CD8-positive, alpha-beta memory T cell (primary cell): ENCODE measurements at places on chromosomes 4 and X.
A peak's percentile ranks its signal among the peaks of the same experiment; 100 is the strongest.

- H3K4me3 ChIP-seq = no peak overlapping the region
- no peak overlapping the region for H3K27ac ChIP-seq
- no peaks in the 10 kb centered on the region for H3K27me3 ChIP-seq
- H3K36me3 ChIP-seq = no peaks in the 10 kb centered on the region
- DNase-seq = no peak
- no peaks in the 10 kb centered on the region for H3K4me1 ChIP-seq
Observed at GRCh38 chr4:146439999-146440398, 81.7 kb downstream of the SLC10A7 start.

DNA sequence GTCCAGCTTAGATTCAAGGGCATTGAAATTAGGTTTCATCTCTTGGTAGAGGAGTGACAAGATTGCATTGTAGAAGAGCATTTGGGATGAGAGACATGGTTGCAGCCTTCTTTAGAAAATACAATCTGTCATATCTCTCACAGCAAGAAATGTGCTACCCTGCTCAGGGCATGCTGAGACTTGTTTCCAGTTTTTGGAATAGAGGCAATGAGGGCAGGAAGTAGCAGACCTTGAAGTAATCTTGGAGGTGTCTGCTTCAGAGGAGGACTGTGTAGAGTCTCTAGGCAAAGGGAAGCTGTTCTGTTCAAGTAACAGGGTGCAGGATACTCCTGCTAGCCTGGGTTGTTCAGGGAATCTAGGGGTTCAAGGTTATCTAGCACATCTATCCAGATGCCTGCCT, 116.1 kb upstream of the ZNF827 start:
- no peaks in the 10 kb centered on the region for H3K27me3 ChIP-seq
- H3K36me3 ChIP-seq = no peaks in the 10 kb centered on the region
- no peak overlapping the region for H3K27ac ChIP-seq
- H3K4me3 ChIP-seq = no peak overlapping the region

DNA sequence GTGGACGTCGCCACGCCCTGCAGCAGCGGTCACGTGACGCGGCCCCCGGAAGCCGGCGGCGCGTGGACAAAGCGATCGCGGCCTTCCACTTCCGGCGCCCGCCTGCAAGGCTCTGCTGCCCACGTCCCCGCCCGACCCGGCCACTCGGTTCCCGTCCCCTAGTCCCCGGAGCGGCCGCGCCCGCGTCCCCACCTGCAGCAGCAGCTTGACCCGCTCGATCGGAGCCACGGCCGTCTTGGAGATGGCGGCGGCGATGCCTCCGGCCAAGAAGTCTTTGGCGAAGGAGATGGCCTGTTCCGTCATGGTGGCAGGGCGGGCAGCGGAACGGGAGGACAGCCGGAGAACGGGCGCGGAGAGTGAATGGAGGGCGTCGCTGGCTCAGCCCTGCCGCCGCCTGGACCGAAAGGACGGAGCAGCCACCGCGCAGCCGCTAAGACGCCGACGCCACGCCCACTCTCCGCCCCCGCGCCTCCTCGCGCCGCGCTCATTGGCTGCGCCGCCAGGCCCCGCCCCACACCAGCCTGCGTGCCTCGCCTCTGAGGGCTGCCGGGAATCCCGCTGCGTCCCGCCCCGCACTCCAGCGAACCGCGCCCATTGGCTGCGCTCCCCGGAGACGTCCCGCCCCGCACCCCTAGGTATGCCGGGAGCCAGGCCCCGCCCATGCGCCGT, at the start of gene SLC25A6:
Gene SLC25A6, minus strand, starts transcription at position 407 of the 669 bp plus-strand sequence. Its CDS starts 104 bp downstream, at position 303.
- peak within 1 kb of the TSS; percentile 99 for H3K4me3 ChIP-seq
- peaks cover 32% of the 10 kb centered on the region for H3K4me1 ChIP-seq

- no peak for DNase-seq
- H3K4me1 ChIP-seq = no peaks in the 10 kb centered on the region
- no peaks in the 10 kb centered on the region for H3K36me3 ChIP-seq
- H3K27me3 ChIP-seq = no peaks in the 10 kb centered on the region
- H3K4me3 ChIP-seq = no peak overlapping the region
Observed at GRCh38 chr4:71415491-71415890, 76.7 kb downstream of the SLC4A4 start.

DNA sequence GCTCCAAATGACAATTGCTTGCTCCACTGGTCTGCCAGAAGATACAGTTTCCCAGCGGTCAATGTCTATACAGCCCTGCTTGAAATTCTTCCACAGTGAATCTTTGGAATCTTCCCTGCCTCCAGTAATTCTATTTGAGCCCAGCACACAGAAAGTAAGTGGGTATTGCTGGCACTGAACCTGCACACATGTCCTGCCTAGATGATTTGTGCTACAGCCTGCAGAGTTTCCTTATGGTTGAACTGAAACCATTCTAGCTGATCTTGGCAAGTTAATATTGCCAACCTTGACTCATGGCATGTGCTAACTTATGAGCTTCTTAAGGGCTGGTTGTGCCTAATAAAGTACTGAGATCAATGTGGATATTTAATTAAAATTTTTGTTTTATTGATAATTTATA, 553.8 kb upstream of the GNPDA2 start:
- no peak overlapping the region for H3K4me3 ChIP-seq
- DNase-seq = no peak
- H3K27ac ChIP-seq = no peak overlapping the region
- no peaks in the 10 kb centered on the region for H3K27me3 ChIP-seq
- H3K4me1 ChIP-seq = no peaks in the 10 kb centered on the region
- no peaks in the 10 kb centered on the region for H3K36me3 ChIP-seq

DNA sequence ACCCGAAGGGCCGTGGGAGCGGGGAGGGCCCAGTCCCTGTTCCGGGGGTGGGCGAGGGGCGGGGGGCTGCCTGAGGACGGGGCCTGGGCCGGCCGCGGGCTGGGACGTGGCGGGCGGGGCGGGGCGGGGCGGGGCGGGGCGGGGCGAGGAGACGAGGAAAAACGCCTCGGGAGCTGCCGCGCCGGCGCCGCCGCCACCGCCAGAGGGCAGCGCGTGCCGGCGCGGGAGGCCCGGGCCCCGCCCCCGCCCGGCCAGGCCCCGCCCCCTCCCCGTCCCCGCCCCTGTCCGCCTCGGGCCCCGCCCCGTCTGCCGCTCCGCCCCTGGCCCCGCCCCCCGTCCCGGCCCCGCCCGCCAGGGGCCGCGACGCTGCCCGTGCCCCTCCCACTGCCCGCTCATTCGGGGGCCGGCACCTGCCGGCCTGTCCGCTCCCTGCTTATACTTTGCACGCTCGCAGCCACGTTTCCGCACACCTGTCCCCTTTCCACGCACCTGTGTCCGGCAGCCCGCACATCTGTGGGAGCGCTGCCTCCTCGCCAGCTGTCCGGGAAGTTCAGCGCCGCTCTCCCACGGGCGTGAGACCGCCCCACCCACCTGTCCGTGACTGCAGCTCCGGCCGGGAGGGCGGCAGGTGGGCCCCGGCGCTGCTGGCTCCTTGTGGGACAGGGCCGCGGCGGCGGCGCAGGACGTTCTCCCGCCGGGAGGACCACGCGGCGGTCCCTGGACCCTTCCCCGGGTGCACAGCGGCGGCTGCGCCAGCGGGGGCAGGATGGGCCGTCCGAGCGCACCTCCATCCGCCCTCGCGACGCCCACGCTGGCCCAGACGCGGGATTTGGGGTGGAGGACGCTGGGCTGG, 1.7 kb upstream of the FGFRL1 start:
- H3K4me1 ChIP-seq = peaks cover 14% of the 10 kb centered on the region
- H3K27ac ChIP-seq = peak overlapping the region; percentile 70
- no peaks in the 10 kb centered on the region for H3K36me3 ChIP-seq
- H3K27me3 ChIP-seq = peaks cover 13% of the 10 kb centered on the region
- peak; percentile 65 for DNase-seq

- H3K4me3 ChIP-seq = no peak overlapping the region
- no peaks in the 10 kb centered on the region for H3K27me3 ChIP-seq
Observed at GRCh38 chrX:155313766-155314165, 20.6 kb downstream of the CLIC2 start.

DNA sequence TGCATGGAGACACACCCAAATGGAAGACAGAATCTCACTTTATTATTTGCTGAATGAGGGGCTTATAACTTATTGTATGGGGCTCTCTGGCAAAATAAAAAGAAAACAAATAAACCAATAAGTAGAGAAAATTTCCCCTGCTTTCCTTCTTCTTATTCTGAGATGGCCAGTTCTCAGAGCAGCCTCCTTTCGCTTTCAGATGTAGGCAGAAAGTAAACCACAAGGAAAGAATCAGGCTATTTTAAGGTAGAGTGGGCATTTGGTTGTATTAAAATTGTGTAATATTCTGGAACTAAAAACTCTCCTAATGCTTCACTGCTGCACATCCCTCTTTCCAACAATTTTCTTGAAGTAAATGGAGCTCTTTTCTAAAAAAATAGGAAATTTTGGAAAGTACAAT, 241.8 kb downstream of the GALNTL6 start:
- no peaks in the 10 kb centered on the region for H3K36me3 ChIP-seq
- H3K27ac ChIP-seq = no peak overlapping the region
- no peak for DNase-seq
- H3K4me3 ChIP-seq = no peak overlapping the region

- H3K27ac ChIP-seq = no peak overlapping the region
- no peaks in the 10 kb centered on the region for H3K36me3 ChIP-seq
- no peaks in the 10 kb centered on the region for H3K27me3 ChIP-seq
- DNase-seq = no peak
Observed at GRCh38 chrX:16429406-16429805, 220.6 kb upstream of the S100G start.

GRCh38 chrX:109040057-109040456, 303.7 kb upstream of the IRS4 start:
- H3K36me3 ChIP-seq = no peaks in the 10 kb centered on the region
- no peak overlapping the region for H3K27ac ChIP-seq
- no peaks in the 10 kb centered on the region for H3K4me1 ChIP-seq
- no peak for DNase-seq
- no peaks in the 10 kb centered on the region for H3K27me3 ChIP-seq

- no peaks in the 10 kb centered on the region for H3K4me1 ChIP-seq
- no peaks in the 10 kb centered on the region for H3K36me3 ChIP-seq
- H3K27me3 ChIP-seq = no peaks in the 10 kb centered on the region
- no peak overlapping the region for H3K4me3 ChIP-seq
- H3K27ac ChIP-seq = no peak overlapping the region
Observed at GRCh38 chr4:94165256-94165655, 42.4 kb upstream of the SMARCAD1 start.

- DNase-seq = no peak
- no peak overlapping the region for H3K4me3 ChIP-seq
- H3K27me3 ChIP-seq = no peaks in the 10 kb centered on the region
- no peak overlapping the region for H3K27ac ChIP-seq
- no peaks in the 10 kb centered on the region for H3K36me3 ChIP-seq
- H3K4me1 ChIP-seq = peaks cover 5% of the 10 kb centered on the region
Observed at GRCh38 chr4:75634281-75634680, 4.0 kb upstream of the CDKL2 start.

- H3K4me3 ChIP-seq = no peak overlapping the region
- H3K27me3 ChIP-seq = no peaks in the 10 kb centered on the region
- no peaks in the 10 kb centered on the region for H3K4me1 ChIP-seq
- H3K36me3 ChIP-seq = no peaks in the 10 kb centered on the region
- DNase-seq = no peak
Observed at GRCh38 chr4:112416464-112416863, 99.5 kb downstream of the NEUROG2 start.
